NCI-H82 (cell line): ENCODE measurements at places on chromosomes 2 and 18.
A peak's percentile ranks its signal among the peaks of the same experiment; 100 is the strongest.

DNA sequence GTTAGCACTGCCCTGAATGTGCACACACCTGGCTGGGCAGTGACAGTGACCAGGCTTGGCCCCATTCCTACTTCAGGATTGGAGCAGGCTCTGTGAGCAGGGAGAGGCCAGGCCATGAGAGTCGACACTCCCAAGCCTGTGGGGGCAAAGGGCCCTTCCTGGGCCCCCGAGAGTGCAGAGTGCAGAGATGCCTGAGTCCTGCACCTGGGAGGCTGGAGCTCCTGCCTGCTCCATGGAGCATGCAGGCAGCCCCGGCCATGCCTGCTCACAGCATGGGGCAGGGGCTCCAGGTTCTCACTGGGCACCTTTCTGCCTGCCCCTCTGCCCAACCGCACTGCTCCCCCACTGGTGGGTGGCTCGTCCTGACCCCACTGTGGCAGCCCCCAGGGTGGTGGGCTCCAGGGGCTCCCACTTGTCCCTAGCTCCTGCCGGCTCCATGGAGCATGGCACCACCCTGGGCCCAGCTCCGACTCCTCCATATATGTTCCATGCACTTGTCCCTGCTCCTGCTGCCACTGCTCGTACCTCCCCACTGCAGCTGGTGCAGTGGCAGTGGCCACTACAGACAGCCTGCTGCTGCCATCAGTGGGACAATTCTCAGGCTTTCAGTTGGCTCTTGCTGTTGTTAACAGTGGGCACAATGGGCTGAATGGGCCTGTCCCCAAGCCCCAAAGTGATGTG is 282.0 kb downstream of the RPRM start:
- no peak for DNase-seq

DNA sequence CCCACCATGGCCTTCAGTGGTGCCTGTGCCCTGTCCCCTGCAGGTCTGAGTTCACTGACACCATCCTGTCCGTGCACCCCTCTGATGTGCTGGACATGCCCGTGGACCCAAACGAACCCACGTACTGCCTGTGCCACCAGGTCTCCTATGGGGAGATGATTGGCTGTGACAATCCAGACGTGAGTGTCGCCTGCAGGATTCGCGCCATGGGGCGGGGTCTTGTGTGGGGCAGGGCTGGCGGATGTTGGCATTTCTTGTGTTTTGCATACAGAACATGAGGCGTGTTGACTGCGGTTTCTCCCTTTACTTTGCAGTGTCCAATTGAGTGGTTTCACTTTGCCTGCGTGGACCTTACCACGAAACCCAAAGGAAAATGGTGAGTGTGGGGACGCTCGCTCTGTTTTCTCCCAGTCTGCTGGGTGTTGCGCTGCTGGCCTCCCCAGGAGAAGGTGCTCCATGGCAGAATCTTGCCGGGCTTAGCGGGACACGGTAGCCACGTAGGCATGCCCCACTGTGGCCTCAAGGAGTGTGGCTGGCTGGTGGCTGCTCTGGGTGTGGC is 11.5 kb upstream of the D2HGDH start:
- DNase-seq: no peak

GRCh38 chr2:174438146-174438886 is 42.8 kb downstream of the SCRN3 start:
- no peak for DNase-seq

DNA sequence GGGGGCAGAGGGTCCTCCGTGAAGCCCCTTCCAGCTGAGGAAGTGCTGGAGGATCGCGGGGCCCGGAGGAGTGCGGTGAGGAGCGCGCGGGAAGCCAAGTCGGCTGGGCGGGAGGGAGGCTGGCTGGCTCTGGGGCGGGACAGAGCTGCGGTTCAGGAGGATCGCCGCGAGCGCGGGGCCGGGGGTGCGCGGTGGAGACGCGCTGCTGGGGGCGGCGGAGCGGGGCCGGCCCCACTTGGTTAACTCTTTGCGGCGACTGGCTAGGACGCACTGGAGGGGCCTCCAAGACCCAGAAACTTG is 464 bp downstream of the CYBRD1 start:
- DNase-seq: peak; percentile 54

- no peak for DNase-seq
Measured at GRCh38 chr2:151491496-151491895, 81.8 kb downstream of the RIF1 start.

GRCh38 chr2:23745068-23745725 is 181.7 kb downstream of the ATAD2B start:
- DNase-seq: no peak

GRCh38 chr2:25899404-25899970 is 21.2 kb upstream of the ASXL2 start:
- DNase-seq: no peak
